ENCODE measurements at places on chromosomes 16 and 17.

- no peak for DNase-seq
These were observed 79.1 kb downstream of the NXN start for GRCh38 chr17:900336-900934.

DNA sequence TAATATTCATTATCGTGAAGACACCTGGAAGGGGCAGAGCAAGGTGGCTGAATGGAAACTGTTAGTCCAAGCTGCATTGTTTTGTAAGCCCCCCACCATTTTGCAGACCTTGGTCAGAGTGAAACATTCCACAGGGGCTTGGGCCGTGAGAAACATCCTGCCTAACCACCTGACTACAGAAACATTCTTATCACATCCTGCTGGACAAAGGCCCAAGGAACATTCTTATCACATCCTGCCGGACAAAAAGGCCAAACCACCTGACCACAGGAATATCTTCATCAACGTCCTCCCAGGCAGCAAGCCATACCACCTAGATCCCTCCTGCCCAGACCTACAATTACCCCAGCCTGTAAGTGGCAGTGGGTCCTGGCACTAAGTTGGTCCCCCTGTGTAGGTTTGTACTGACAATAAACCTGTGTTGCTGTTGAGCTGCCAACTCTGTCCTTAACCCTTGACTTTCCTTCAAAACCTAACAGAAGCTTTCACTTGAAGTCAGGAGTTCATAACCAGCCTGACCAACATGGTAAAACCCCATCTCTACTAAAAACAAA, 19.6 kb downstream of the ATF7IP2 start:
- no peak for DNase-seq

DNA sequence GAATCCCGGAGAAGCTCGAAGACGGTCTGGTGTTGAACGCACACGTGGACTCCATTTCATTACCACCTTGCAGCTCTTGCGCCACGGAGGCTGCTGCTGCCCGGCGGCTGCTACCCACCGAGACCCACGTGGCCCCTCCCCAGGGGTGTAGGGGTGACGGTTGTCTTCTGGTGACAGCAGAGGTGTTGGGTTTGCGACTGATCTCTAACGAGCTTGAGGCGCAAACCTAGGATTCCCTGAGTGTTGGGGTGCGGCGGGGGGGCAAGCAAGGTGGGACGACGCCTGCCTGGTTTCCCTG, 1.7 kb upstream of the CBX4 start:
- no peak for DNase-seq

GRCh38 chr17:4186357-4186881, 43.4 kb downstream of the CYB5D2 start:
- DNase-seq, result no peak

DNA sequence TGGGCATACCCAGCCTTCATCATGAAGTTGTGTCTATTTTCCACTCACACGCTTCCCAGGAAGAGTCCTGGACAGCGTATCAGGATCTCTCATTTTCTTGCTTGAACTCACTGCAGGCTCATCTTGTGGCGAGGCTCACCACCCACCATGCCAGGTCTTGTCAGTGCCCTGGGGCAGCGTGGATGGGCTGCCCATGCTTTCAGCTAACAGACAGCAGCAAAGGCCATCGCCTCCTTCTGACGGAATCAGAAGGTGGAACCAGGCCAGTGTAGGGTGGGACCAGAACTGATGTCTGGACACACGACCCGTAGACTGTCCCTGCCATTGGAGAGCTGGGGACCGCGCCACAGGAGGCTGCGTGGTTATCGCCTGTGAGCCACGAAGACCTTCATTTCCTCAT, 169.4 kb downstream of the FOXL1 start:
- no peak for DNase-seq

DNA sequence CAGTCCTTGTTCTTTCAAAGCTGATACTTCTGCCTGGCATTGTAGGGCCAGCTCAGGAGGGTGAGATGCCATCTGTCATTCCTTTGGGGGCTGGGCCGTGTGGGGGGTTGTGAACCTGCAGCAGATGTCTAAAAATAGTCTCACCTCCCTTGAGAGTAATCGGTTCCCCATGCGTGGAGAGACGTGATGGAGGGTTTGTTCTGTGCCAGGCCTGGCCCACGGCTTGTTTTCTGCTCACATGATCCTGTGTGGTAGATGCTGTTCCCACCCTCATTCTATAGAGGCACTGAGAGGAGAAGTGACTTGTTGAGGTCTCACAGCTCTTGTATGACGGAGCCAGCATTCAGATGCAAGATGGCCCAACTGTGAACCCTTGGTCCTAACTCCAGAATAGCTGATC, 4.6 kb downstream of the IRF8 start:
- no peak for DNase-seq
